ENCODE measurements at places on chromosomes 4 and X.

- DNase-seq = no peak
Measured at GRCh38 chr4:74315376-74315775, 7.1 kb downstream of the EPGN start.

DNA sequence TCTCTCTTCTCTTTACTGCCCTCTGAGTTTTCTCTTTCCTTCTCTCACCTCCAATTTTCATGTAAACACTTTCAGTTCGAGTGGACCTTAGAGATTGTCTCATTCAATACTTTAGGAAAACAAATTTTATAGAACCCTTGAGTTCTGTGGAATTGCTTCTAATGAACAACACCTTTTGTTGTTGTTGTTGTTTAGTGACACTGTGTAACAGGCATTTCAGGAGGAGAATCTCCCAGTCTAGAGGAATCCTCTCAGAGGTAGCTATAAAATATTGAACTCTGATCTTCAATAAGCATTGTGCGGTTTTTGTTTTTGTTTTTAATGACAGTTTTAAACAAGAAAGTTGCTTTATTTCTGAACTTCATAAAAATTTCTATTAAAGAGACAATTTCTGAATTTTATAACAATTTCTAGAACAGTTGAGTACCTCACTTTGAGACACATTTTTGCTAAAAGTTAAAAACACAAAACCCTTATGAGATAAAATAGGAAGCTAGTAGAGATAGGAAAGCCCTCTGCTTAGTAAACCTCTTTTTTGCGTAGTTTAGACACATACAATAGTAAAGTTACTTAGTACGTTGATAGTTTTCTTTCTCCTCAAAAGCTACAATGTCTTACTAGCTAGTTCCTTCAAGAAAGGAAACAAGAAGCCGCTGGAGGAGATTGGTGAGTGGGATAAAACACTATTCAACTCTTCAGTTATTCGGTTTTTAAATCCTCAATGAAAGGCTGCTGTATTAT lies 38.8 kb downstream of the CLCN3 start:
- DNase-seq = no peak

DNA sequence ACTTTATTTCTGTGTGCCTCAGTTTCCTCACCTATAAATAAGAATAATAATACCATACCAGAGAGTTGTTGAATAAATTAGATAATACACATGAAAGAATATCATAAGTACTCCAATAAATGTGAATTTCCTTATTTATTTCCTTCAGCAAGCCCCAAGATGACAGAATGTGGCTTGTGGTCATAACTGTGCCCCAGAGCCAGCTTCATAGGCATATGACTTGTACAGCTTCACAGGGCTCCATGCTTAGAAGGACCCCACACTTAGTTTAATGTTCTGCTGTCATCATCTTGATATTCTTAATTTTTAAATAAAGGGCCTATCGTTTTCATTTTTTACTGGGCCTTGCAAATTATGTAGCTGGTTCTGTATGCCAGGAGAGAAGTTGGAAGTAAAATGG lies 25.3 kb downstream of the VSIG4 start:
- DNase-seq = no peak

DNA sequence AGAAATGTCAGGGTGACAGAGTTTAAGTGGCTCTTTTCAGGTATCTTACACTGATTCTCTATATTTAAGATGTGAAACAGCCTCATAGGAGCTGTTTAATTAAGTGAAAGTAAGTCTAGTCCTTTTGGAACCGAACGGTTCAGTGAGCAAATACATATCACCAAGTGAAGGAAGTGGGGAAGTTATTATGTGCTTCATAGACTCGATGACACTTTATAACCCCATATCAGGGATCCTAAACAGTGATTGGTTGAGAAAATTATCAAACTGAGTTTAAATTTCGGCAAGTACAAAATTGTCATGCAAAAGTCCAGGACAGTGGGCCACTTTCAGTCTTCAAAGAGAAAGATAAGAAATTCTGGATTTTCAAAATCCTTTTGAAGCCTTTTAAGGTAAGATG lies at the start of gene DSPP:
Gene DSPP, plus strand, starts transcription at position 301 of the 400 bp plus-strand sequence. CDS start 2,380 bp downstream, outside the sequence.
- no peak for DNase-seq

DNA sequence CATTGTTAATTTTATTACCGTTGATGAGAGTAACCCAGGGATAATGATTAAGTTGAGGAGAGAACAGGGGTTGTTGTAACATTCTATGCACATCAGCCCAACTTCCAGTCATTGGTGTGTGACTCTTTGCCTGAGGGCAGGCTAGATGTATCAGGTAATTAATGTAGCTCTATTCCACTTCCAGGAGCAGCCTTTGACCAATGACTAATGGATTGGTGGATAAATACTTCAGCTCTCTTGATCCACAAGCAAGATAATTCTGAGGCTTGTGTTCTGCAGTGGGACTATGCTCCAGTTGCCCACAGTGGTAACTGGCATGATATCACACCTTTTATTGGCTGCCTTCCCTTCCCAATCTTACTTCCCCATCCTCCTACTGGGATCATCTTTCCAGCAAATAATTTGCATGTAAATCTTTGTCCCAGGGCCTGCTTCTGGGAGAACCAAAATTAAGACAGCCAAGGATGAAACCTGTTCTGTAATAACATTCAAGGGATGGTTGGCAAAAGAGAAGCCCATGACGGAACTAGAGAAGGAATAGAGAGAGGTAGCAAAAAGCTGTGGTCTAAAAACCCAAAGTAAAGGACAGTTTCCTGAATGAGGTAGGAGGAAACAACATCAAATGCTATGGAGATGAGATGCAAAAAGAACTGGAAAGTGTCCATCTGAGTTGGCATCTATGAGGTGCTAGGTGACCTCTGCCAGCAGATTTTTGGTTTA lies 241.4 kb upstream of the RPS6KA3 start:
- no peak for DNase-seq

- no peak for DNase-seq
Measured at GRCh38 chrX:20523626-20524312, 257.1 kb upstream of the RPS6KA3 start.

DNA sequence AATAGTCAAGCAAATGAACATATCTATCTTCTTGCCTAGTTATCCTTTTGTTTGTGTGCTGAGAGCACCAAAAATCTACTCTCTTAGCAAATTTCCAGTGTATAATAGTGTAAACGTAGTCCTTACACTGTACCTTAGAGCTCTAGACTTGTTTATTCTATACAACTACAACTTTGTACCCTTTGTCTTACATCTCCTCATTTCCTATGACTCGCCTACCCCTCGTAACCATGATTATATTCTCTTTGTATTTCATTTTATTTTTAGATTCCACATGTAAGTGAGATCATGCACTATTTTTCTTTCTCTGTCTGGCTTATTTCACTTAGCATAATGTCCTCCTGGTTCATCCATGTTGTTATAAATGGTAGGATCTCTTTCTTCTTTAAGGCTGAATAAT lies 37.6 kb downstream of the MAGEB5 start:
- DNase-seq = no peak

- DNase-seq = no peak
Measured at GRCh38 chr4:71272976-71273375, 65.8 kb upstream of the SLC4A4 start.

GRCh38 chrX:37594755-37595382 lies 23.4 kb downstream of the LANCL3 start:
- no peak for DNase-seq

DNA sequence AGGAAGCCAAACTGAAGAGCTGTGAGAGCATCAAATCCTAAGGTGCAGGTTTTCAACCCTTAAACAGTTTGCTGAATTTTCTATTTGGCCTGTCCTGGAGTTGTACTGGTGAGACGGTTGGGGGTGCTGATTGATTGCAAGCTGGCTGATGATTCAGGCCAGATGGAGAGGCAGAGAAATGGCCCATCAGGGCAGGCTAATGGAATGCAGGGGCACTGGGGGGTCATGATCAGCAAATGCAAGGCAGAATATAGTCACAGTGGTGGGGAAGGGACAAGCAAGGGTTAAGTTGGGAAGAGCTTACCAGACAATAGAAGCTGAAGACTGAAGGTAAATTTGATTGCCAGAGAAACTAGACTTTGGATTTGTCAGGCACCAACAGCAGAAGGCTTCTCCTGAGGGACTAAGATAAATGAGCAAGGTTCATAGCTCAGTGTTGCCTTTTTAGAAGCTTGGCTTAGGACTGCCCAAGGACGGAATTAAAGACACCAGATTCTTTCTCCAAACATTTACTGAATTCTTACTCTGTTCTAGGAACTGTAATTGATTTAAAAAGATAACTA lies 4.3 kb upstream of the AADAT start:
- no peak for DNase-seq
